Left ventricle myocardium inferior (tissue), 1 donor: ENCODE measurements at places on chromosomes 1 and 21.

DNA sequence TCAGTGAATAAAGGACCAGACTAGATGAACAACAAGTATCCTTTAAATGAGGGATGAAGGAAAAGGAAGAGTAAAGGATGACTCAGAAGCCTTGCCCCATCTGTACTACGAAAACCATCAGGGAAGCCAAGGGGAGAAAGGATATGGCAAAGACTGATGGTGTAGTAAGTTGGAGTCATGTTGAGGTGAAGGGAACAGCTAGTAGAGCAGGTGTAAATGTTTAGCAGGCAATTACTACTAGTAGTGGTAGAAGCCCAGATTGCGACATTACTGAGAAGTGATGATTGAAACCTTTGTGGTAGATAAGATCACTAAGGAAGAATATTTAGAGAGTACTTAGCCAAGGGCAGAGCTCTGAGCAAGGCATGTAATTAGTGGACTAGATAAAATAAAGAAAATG lies 84.0 kb downstream of the PHTF1 start:
- no peak for DNase-seq
- no peaks in the 10 kb centered on the region for H3K27me3 ChIP-seq
- H3K4me3 ChIP-seq, result no peak overlapping the region
- peaks cover 11% of the 10 kb centered on the region for H3K4me1 ChIP-seq
- H3K36me3 ChIP-seq, result peaks cover 9% of the 10 kb centered on the region

DNA sequence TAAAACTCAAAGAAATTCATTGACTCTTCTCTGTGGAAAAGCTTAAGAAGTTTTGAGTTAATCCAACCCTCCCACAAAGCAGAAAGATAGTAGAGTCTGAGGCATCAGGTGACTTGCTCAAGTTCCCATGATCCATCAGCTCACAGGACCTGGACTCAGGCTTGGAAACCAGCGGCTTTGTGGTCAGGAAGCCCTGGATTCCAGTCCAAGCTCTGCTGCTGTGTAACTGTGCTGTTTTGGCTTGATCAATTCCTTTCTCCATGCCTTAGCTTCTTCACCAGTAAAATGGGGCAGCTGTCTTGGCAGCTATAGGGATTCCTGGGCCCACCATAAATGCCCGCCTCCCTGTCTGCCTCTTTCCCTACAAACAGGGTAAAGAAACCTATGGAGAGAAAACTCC lies 180.2 kb downstream of the HIVEP3 start:
- no peak overlapping the region for H3K27ac ChIP-seq
- H3K36me3 ChIP-seq, result no peaks in the 10 kb centered on the region
- no peak for DNase-seq
- peaks cover 38% of the 10 kb centered on the region for H3K4me1 ChIP-seq

DNA sequence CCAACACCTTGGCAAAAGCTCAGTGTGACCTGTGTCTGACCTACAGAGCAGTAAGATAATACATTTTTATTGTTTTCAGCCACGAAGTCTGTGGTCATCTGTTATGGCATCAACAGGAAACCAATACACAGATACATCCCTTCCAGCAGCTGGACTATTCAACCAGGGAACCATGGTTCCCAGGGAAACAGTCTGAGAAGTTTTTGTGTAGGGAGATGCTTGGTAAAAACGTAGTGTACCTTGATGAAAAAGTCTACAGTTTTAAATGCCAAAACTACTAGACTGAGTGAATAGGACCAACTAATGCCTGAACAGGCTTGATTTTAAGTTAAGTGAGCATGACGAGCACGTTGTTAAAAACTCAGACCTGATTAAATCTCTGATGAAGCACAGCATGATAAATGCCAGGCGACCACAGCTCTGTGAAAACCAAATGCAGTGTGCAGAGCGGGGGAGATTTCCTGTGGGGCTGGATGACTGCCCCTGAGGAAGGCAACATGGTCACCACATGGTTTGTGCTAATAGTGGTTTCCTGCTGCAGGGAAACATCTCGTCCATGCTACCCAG lies 228.9 kb downstream of the TNR start:
- no peaks in the 10 kb centered on the region for H3K36me3 ChIP-seq
- DNase-seq, result no peak
- H3K4me3 ChIP-seq, result no peak overlapping the region
- peaks cover 21% of the 10 kb centered on the region for H3K27me3 ChIP-seq
- H3K27ac ChIP-seq, result peak overlapping the region; percentile 7

- H3K27me3 ChIP-seq, result peaks cover 26% of the 10 kb centered on the region
- no peak overlapping the region for H3K27ac ChIP-seq
- H3K36me3 ChIP-seq, result no peaks in the 10 kb centered on the region
- H3K4me3 ChIP-seq, result no peak overlapping the region
These were observed 1.1 kb upstream of the OR14I1 start for GRCh38 chr1:248703674-248704073.

- DNase-seq, result no peak
- H3K4me1 ChIP-seq, result no peaks in the 10 kb centered on the region
- H3K27ac ChIP-seq, result no peak overlapping the region
- H3K36me3 ChIP-seq, result no peaks in the 10 kb centered on the region
- H3K27me3 ChIP-seq, result peaks cover 100% of the 10 kb centered on the region
These were observed 563.9 kb downstream of the NPHP4 start for GRCh38 chr1:5428351-5428750.

DNA sequence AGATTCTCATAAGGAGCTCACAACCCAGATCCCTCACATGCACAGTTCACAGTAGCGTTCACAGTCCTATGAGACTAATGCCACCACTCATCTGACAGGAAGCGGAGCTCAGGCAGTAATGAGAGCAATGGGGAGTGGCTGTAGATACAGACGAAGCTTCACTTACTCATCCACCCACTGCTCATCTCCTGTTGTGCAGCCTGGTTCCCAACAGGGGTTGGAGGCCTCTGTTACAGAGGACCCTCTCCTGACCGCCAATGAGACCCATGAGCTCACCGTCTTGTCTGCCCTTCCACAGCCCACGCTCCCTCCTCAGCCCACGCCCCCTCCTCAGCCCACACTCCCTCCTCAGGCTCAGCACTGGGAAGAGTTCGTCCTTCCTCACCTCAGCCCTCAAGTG lies 39.6 kb downstream of the RSPH1 start:
- no peaks in the 10 kb centered on the region for H3K4me1 ChIP-seq
- no peak for DNase-seq
- H3K27me3 ChIP-seq, result peaks cover 42% of the 10 kb centered on the region
- no peaks in the 10 kb centered on the region for H3K36me3 ChIP-seq
- H3K4me3 ChIP-seq, result no peak overlapping the region

DNA sequence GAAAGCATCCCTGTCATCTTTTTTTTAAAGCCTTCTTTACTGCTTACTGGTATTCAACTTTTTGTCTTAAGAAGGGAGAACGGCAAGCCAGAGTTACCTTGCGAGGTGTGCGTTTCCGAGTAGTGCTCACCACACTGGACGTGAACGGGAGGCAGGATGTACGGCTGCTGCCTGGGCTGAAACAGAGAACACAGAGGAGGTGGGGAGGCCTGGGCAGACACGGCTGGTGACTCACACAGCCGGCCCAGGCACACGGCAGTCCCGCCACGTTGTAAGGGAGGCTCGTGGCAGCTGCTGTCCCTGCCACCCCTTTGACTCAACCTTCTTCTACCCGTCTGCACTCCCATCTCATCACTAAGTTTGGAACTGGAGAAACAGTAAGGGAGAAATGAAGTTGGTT lies 105.8 kb downstream of the SMYD2 start:
- H3K4me3 ChIP-seq, result no peak overlapping the region
- no peak for DNase-seq
- H3K4me1 ChIP-seq, result no peaks in the 10 kb centered on the region
- peaks cover 59% of the 10 kb centered on the region for H3K36me3 ChIP-seq

GRCh38 chr1:205595861-205596260 lies 36.0 kb downstream of the ELK4 start:
- H3K4me1 ChIP-seq, result peaks cover 58% of the 10 kb centered on the region
- H3K4me3 ChIP-seq, result no peak overlapping the region
- H3K36me3 ChIP-seq, result no peaks in the 10 kb centered on the region

GRCh38 chr21:41957991-41958766 lies 4.4 kb upstream of the C2CD2 start:
- H3K4me3 ChIP-seq, result no peak overlapping the region
- peaks cover 5% of the 10 kb centered on the region for H3K27me3 ChIP-seq
- peaks cover 33% of the 10 kb centered on the region for H3K4me1 ChIP-seq
- DNase-seq, result peak; percentile 75
- H3K36me3 ChIP-seq, result no peaks in the 10 kb centered on the region

- DNase-seq, result no peak
- H3K4me1 ChIP-seq, result no peaks in the 10 kb centered on the region
- no peaks in the 10 kb centered on the region for H3K36me3 ChIP-seq
- no peak overlapping the region for H3K4me3 ChIP-seq
- no peaks in the 10 kb centered on the region for H3K27me3 ChIP-seq
- H3K27ac ChIP-seq, result no peak overlapping the region
These were observed 62.5 kb upstream of the LYST start for GRCh38 chr1:235929216-235929615.

- H3K27me3 ChIP-seq, result no peaks in the 10 kb centered on the region
- no peak for DNase-seq
- peaks cover 14% of the 10 kb centered on the region for H3K4me1 ChIP-seq
- H3K4me3 ChIP-seq, result no peak overlapping the region
These were observed 11.3 kb downstream of the MFAP2 start for GRCh38 chr1:16969057-16969611.

GRCh38 chr1:183331091-183331742 lies 87.0 kb downstream of the NMNAT2 start:
- DNase-seq, result no peak
- no peaks in the 10 kb centered on the region for H3K27me3 ChIP-seq
- H3K4me1 ChIP-seq, result peaks cover 17% of the 10 kb centered on the region
- H3K36me3 ChIP-seq, result no peaks in the 10 kb centered on the region
- H3K4me3 ChIP-seq, result no peak overlapping the region
- H3K27ac ChIP-seq, result no peak overlapping the region

DNA sequence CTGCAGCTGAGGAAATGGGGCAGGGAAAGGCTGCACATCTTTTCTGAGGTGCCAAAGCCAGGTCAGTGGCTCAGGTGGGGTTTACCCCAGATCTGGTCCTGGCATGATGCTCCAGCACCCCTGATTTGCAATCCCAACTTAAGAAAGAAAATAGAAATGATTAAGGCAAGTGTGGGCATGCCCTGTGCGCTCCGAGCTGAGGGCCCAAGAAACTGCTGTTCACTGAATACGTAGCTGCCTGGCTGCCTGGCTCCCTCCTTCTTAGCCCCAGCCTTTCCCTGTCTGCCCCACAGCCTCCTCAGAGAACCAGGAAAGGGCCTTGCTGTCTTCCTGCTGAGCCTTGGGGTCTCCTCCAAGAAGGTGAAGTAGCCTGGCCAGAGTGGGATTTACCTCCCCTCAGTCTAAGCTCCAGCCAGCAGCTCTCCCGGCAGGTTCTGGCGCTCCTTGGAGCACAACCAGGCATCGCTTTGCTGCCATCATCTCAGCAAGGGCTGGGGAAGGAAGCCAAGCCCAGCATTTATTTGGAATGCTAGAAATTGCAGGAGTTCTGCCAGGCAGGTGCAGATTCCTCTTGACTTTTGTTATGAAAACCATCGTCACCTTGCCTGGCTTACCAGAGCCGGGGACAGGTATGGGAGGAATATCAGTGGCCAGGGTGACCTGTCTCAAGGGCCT lies 51.3 kb upstream of the SELENON start:
- H3K4me1 ChIP-seq, result peaks cover 19% of the 10 kb centered on the region
- no peak for DNase-seq
- H3K36me3 ChIP-seq, result peaks cover 15% of the 10 kb centered on the region
- no peaks in the 10 kb centered on the region for H3K27me3 ChIP-seq
- no peak overlapping the region for H3K27ac ChIP-seq
- H3K4me3 ChIP-seq, result no peak overlapping the region

GRCh38 chr1:236947794-236948193 lies 56.4 kb downstream of the MT1HL1 start:
- H3K4me1 ChIP-seq, result peaks cover 11% of the 10 kb centered on the region
- no peak overlapping the region for H3K4me3 ChIP-seq
- no peaks in the 10 kb centered on the region for H3K36me3 ChIP-seq
- H3K27me3 ChIP-seq, result no peaks in the 10 kb centered on the region
- H3K27ac ChIP-seq, result no peak overlapping the region

GRCh38 chr1:32918179-32918578 lies 17.0 kb upstream of the TMEM54 start:
- peaks cover 7% of the 10 kb centered on the region for H3K4me1 ChIP-seq
- no peak overlapping the region for H3K27ac ChIP-seq
- no peaks in the 10 kb centered on the region for H3K36me3 ChIP-seq
- no peak for DNase-seq
- H3K27me3 ChIP-seq, result peaks cover 29% of the 10 kb centered on the region

DNA sequence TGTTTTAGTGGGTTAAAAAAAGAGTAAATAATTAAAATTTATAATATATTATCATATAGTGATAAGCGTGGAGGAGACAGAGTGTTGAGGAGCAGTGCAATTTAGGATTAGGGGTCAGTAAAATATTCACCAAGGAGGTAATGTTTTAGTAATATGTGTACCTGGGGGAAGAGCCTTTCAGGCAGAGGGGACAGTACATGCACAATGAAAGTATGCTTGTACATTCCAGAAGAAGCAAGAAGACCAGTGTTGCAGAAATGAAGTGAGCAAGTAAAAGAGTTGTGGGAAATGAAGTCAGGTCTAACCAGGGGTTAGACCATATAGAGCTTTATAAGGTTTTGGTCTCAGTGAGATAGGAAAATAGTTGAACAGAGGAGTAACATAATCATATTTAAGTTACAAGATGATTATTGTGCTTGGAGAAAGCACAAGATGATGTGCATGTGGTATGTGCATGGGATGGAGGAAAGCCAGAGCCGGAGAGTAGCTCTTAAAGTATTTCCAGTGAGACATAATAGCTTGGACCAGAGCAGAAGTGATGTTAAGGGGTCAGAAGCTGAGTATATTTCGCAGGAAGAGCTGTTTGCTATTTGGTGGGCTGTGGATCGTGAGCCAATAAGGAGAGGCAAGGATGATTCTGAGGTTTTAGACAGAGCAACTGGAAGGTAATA lies 44.8 kb downstream of the SNX7 start:
- peaks cover 21% of the 10 kb centered on the region for H3K36me3 ChIP-seq
- no peak for DNase-seq
- H3K4me3 ChIP-seq, result no peak overlapping the region
- no peaks in the 10 kb centered on the region for H3K27me3 ChIP-seq
- no peaks in the 10 kb centered on the region for H3K4me1 ChIP-seq

- H3K36me3 ChIP-seq, result no peaks in the 10 kb centered on the region
- H3K27me3 ChIP-seq, result no peaks in the 10 kb centered on the region
- no peak overlapping the region for H3K27ac ChIP-seq
- no peak for DNase-seq
- no peaks in the 10 kb centered on the region for H3K4me1 ChIP-seq
These were observed 633.2 kb upstream of the NEGR1 start for GRCh38 chr1:72915581-72915980.

- peaks cover 65% of the 10 kb centered on the region for H3K36me3 ChIP-seq
- no peak for DNase-seq
- H3K27me3 ChIP-seq, result no peaks in the 10 kb centered on the region
- no peak overlapping the region for H3K27ac ChIP-seq
These were observed 62.2 kb downstream of the OBSCN start for GRCh38 chr1:228270032-228270431.

- peaks cover 10% of the 10 kb centered on the region for H3K4me1 ChIP-seq
- H3K36me3 ChIP-seq, result no peaks in the 10 kb centered on the region
- H3K27ac ChIP-seq, result no peak overlapping the region
- DNase-seq, result no peak
- H3K4me3 ChIP-seq, result no peak overlapping the region
These were observed 36.7 kb downstream of the NEK2 start for GRCh38 chr1:211638689-211639101.

GRCh38 chr1:156591181-156591431 lies 470 bp upstream of the NAXE start:
- no peaks in the 10 kb centered on the region for H3K27me3 ChIP-seq
- H3K27ac ChIP-seq, result peak overlapping the region; percentile 91
- peak overlapping the region; percentile 90 for H3K4me3 ChIP-seq
- DNase-seq, result no peak
- H3K4me1 ChIP-seq, result peaks cover 21% of the 10 kb centered on the region

- no peaks in the 10 kb centered on the region for H3K4me1 ChIP-seq
- peaks cover 18% of the 10 kb centered on the region for H3K27me3 ChIP-seq
- H3K36me3 ChIP-seq, result no peaks in the 10 kb centered on the region
- no peak overlapping the region for H3K27ac ChIP-seq
- H3K4me3 ChIP-seq, result no peak overlapping the region
- DNase-seq, result no peak
These were observed 61.1 kb upstream of the RCOR3 start for GRCh38 chr1:211198111-211198510.
